ENCODE measurements at places on chromosomes 16 and 17.
A peak's percentile ranks its signal among the peaks of the same experiment; 100 is the strongest.

GRCh38 chr17:65092262-65092661 lies 35.7 kb upstream of the GNA13 start:
- H3K4me1 ChIP-seq, result peaks cover 12% of the 10 kb centered on the region
- DNase-seq, result no peak
- H3K36me3 ChIP-seq, result no peaks in the 10 kb centered on the region
- H3K27me3 ChIP-seq, result no peaks in the 10 kb centered on the region

GRCh38 chr17:74478420-74479100 lies 12.1 kb downstream of the CD300A start:
- DNase-seq, result no peak
- H3K4me3 ChIP-seq, result no peak overlapping the region
- no peaks in the 10 kb centered on the region for H3K27me3 ChIP-seq
- H3K4me1 ChIP-seq, result no peaks in the 10 kb centered on the region
- no peaks in the 10 kb centered on the region for H3K36me3 ChIP-seq
- no peak overlapping the region for H3K27ac ChIP-seq

- peaks cover 24% of the 10 kb centered on the region for H3K36me3 ChIP-seq
- H3K27ac ChIP-seq, result peak overlapping the region; percentile 95
- H3K4me1 ChIP-seq, result no peaks in the 10 kb centered on the region
- H3K27me3 ChIP-seq, result no peaks in the 10 kb centered on the region
- peak overlapping the region; percentile 92 for H3K4me3 ChIP-seq
- no peak for DNase-seq
These were observed 483 bp downstream of the RPA1 start for GRCh38 chr17:1830288-1830687.

DNA sequence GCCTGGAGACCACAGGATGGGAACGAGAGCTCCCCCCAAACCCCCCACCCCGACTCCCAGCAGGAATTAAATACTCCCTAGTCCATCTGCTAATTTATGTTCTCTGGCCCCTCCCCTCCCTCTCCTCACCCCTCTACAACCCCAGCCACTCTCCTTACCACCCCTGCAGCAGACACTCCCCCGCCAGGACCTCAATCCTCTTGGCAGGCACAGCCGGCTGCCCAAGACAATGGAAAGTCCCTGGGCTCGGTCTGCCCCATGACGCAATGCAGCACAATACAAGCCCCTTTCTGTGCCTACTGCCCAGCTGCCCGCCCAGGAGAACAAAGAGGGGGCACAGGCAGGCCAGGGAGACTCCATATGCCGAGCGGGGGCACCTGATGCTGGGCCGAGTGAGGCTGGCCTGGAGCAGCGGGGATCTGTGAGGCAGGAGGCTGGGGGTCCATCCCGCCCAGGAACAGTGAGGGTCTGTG lies 30.3 kb upstream of the CDC42EP4 start:
- H3K27me3 ChIP-seq, result no peaks in the 10 kb centered on the region
- peak; percentile 20 for DNase-seq
- peak overlapping the region; percentile 47 for H3K27ac ChIP-seq

- H3K4me1 ChIP-seq, result no peaks in the 10 kb centered on the region
- H3K27ac ChIP-seq, result no peak overlapping the region
- H3K36me3 ChIP-seq, result no peaks in the 10 kb centered on the region
- no peaks in the 10 kb centered on the region for H3K27me3 ChIP-seq
- H3K4me3 ChIP-seq, result no peak overlapping the region
- peak; percentile 54 for DNase-seq
These were observed 164.8 kb downstream of the HAPSTR1 start for GRCh38 chr16:9256196-9256595.
